Mesothelial cell of epicardium (in vitro differentiated cells): ENCODE measurements at places on chromosomes 12 and 14. TPM values are rescaled to one million over a fixed set of nuclear protein-coding genes. Genes with fewer than 3 reads are reported as not detected.

The TSPAN11 gene
- total RNA-seq: 19.7 to 20.6 TPM (median 19.8 TPM) in 3 replicates

The CCDC198 gene
- not detected in 3 replicates for total RNA-seq

The ARF3 gene
- total RNA-seq: 123 to 125 TPM (median 125 TPM) in 3 replicates

The CLEC1B gene
- total RNA-seq: 0.18 to 0.51 TPM (median 0.34 TPM) in 3 replicates

The TRPV4 gene
- total RNA-seq: 3.7 to 4.3 TPM (median 4.1 TPM) in 3 replicates
